Activated CD4-positive, CD25-positive, alpha-beta regulatory T cell treated with anti-CD3 and anti-CD28 coated beads, Interleukin-2, amount 50 U/mL, for 24 hours (primary cell): ENCODE measurements at places on chromosomes 2 and 18.

DNA sequence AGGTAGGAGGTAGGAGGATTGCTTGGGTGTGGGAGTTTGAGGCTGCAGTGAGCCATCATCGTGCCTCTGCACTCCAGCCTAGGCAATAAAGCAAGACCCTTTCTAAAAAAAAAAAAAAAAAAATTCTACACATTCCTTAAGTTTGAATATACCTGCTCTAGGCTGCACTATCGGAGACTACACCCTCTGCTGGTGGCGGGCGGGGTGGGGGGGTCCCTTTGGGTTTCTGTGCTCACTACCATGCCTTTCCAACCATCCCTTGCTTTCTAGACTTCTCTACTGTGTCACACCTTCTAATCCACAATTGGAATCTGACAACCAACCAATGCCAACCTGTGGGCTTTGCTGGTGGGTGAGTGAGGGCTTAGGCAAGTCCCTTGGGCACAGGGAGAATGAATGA, 34.7 kb upstream of the FAM136A start:
- ATAC-seq: no peak

GRCh38 chr2:45567974-45568789, 42.9 kb downstream of the SRBD1 start:
- peak; percentile 97 for ATAC-seq

DNA sequence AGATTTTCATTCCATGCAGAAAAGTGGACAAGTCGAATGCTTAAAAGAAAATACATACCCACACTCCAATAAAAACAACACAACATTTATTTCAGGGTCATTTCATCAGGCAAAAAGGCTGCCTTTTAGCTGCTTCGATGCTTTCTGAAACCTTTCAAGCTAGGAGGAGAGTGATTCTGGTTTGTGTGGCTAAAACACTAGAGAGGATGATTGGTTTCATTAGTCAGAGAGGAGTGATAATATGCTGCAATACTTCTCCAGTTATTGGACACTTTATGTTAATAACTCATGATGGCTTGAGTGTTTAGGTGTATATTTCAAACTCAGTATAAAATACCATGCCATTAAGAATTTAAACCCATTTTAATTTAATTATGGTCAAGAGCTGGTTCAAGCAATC, 614.0 kb downstream of the SLC4A3 start:
- ATAC-seq: no peak

DNA sequence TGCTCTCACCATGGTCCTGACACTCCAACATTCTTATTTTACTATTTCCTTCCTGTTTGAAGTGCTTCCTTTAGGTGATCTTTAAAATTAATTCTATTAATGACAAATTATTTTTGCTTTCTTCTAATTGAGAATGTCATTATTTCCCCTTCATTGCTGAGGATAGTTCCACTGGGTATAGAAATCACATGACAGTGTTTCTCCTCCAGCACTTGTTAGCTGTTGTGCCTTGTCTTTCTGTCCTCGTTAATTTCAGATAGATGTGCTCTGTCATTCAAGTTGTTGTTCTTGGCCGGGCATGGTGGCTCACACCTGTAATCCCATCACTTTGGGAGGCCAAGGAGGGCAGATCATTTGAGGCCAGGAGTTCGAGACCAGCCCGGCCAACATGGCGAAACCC, 321.0 kb upstream of the RAB6C start:
- ATAC-seq: no peak

- ATAC-seq: peak; percentile 21
These were observed 42.1 kb upstream of the RFX8 start for GRCh38 chr2:101516823-101517690.

DNA sequence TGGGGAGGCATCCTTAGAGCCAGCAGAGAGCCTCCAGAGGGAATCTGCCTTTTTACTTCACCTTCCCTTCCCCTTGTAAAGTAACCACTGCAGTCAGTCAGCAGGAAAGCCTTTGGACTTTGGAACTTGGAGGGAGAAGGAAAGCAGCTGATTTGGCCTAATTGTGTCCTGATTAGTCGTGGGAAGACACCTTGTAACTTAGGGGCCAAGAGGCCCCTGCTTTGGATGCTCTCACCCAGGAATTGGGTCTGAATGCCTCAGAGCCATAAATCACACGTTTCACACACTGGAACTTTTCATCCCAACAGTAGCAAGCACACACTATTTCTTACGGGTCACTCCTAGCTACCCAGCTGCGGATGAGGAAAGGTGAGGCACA, 81.0 kb upstream of the PPM1B start:
- ATAC-seq: no peak

DNA sequence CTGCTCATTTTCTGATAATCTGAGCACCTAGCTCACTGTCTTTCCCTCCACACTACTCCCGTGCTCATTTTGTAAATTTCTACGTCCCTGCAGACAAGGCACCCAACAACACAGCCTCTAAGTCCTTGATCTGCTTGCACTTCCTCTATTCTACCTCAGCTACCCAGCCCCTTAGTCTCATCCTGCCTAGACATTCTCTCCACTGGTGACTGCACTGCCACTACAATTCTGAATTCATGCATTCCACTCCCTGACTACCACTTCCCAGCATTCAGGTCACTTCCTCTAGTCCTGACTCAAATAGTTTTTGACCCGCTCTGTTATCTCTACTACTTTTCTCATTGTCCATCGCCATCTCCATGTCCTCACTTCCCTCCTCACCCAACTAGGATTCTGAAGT, 155.7 kb downstream of the DYM start:
- no peak for ATAC-seq

DNA sequence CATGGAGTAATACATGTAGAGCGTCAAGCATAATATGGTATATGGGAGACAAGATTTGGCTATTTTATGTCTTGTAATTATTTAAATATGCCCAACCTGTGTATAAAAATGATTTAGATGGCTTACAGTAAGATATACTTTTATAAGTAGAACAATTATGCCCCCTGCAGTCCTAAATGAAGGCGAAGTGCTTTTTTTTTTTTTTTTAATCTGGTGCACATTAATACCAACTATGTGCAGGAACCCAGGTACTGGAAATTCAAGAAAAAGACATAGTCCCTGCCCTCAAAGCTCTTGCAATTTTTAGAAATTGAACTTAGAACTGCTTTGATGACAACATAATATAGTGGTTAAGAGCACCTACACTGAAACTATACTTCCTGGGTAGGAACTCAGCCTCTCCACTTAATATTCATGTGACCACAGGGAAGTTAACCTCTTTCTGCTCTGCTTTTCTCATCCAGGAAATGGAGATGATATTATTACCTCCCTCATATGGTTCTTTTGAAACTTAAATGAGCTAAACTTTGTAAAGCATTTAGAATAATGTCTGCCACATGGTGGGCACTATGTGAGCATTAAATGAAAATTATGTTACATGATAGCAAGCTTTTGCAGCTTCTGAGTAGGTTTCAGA, 38.1 kb downstream of the AFTPH start:
- ATAC-seq: no peak

DNA sequence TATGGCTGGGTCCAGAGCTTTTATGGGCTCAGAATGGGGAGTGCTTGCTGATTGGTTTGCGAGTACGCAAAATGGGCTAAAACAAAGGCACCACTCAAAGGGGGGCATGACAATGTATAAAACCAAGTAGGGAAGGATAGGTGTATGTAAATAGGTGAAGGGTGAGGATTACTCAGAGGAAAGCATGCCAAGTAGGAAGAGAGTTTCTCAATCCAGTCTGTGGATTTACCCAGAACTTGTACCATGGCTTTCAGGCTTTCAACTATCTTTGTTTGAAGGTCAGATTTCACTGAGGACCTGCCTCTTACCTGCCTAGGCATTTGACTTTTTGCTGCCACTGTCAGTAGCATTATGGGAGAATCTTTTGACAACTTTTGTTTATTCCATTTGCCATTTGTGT, 92.3 kb downstream of the RAB3GAP1 start:
- no peak for ATAC-seq

DNA sequence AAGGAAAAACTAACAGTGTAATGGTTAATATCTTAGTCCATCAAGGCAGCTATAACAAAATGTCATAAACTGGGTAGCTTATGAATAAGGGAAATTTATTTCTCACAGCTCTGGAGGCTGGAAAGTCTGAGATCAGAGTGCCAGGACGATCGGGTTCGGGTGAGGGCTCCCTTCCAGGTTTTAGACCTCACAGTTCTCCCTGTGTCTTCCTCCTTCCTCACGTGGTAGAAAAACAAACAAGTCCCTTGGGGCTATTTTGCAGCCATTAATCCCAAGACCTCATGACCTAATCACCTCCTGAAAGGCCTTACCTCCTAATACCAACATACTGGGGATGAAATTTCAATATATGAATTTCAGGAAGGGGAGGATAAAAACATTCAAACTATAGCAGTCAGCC, 455.9 kb downstream of the CNTNAP5 start:
- no peak for ATAC-seq

- ATAC-seq: no peak
These were observed 106.4 kb upstream of the NCKAP5 start for GRCh38 chr2:133674433-133675331.

- no peak for ATAC-seq
These were observed 82.3 kb downstream of the UPP2 start for GRCh38 chr2:158184001-158184400.

DNA sequence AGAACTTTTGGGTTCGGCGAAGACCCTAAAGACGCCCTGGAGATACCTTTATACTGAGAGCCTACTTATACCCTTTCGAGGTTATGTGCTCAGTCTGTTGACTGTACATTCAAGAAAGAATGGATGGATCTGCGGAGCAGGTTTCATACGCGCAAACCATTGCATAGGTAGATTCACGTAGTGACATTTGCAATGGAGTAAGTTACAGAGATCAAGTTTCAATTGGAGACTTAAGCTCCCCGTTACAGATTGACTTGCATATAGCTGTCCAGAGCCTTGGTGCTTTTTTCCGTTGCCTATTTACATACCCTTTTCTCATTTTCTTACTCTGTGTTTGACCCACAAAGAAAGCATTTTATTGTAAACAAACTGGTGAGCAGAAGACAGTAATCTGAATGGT, 923 bp downstream of the PSMD1 start:
- no peak for ATAC-seq

GRCh38 chr2:41375901-41376300, 671.9 kb upstream of the PKDCC start:
- no peak for ATAC-seq

DNA sequence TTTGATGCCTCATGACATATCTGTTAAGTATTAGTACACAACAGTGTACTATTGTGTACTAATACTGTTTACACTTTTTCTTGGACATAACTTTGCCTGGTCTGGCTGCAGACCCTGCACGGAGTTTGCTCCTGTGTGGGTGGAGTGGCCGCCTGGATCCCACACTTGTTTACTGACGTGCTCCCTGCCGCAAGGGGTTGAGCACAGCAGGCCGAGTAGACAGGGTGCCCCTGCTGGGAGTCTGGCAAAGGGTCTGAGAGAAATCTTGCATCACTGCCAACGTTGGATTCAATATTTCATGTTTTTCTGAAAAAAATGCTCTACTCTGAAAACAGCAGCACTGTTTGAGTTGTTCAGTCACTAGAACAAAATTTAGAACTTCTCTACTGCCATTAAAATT, 59.0 kb downstream of the PDK1 start:
- no peak for ATAC-seq

GRCh38 chr2:145860083-145860482, 1340.2 kb upstream of the ZEB2 start:
- no peak for ATAC-seq

DNA sequence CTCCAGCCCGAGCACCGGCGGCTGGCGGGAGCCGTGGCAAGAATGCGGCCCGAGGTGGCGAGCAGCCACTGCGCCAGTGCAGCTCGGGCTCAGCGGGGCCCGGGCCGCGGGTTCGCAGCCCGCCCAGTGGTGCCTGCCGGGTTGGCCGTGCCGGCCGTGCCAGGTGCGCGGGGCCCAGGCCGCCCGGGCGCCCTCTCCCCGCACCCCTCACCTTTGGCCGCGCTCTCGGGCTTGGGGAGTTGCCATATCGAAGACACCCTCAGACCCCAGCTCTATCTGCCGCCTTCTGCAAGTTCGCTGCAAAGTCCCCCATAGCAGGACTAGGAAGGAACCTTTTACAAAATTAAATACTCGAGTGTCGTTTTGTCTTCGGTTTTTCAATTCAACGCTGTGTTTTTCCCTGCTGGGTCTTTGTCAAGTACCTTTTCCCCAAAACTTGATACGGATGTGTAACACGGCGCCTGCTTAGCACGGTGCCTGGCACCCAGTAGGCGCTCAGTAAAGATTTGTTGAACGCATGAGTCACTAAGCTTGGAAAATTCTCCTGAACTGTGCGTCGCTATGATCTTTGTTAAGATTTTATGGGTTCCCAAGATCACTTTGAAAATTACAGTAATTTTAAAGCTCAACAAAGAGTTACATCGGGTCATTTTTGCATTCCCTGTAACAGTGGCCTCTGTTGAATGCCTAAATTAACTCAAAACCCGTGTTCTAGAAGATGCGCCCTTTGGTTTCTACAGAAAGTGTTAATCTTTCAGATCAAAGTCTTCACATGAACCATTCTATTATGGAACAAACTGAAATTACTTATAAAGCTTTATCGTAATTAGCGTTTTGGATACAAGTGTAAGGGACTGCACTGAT, 750 bp downstream of the STRADB start:
- ATAC-seq: peak; percentile 5

- ATAC-seq: no peak
These were observed 128.6 kb downstream of the MSTN start for GRCh38 chr2:189933911-189934399.

DNA sequence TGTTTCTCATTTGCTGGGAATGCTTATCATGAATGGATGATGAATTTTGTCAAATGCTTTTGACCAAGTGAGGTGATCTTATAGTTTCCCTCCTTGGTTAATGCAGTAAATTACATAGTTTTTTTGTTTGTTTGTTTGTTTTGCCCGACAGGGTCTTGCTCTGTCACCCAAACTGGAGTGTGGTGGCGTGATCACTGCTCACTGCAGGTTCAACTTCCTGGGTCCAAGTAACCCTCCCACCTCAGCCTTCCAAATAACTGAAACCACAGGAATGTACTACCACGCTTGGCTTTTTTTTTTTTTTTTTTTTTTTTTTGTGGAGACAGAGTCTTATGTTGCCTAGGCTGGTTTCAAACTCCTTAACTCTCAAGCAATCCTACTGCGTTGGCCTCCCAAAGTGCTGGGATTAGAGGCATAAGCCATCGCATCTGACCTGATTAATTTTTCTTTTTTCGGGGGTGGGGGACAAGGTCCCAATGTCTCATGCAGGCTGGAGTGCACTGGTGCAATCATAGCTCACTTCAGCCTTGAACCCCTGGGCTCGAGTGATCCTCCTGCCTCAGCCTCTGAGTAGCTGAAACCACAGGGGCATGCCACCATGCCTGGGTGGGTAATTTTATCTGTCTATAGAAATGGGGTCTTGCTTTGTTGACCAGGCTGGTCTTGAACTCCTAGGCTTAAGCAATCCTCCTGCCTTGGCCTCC, 48.6 kb downstream of the SMAD2 start:
- ATAC-seq: no peak

DNA sequence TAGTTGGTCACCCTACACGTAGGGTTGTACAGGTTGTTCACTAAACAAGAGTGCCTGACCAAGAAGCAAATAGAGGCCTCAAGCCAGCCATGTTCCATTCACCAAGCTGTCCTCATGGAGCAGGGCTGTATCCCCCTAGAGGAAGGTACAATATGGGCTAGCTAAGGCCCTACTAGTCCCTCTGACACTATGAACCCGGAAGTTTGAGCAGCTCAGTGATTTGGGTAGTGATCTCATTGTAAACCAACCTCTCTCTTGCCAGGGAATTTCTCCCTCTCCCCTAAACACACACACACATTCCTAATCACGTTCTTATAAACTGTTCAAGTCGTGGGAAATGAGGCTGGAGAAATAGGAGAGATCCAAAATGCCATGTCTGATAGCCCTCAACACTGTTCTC, 6.7 kb upstream of the CYS1 start:
- ATAC-seq: no peak

- ATAC-seq: no peak
These were observed 216.9 kb upstream of the REV1 start for GRCh38 chr2:99706735-99707134.

GRCh38 chr2:151157000-151157735, 104.5 kb downstream of the RBM43 start:
- ATAC-seq: no peak
